ENCODE measurements at places on chromosomes 11 and 22.

GRCh38 chr11:120039039-120039438 lies 98.9 kb downstream of the TRIM29 start:
- DNase-seq = no peak

DNA sequence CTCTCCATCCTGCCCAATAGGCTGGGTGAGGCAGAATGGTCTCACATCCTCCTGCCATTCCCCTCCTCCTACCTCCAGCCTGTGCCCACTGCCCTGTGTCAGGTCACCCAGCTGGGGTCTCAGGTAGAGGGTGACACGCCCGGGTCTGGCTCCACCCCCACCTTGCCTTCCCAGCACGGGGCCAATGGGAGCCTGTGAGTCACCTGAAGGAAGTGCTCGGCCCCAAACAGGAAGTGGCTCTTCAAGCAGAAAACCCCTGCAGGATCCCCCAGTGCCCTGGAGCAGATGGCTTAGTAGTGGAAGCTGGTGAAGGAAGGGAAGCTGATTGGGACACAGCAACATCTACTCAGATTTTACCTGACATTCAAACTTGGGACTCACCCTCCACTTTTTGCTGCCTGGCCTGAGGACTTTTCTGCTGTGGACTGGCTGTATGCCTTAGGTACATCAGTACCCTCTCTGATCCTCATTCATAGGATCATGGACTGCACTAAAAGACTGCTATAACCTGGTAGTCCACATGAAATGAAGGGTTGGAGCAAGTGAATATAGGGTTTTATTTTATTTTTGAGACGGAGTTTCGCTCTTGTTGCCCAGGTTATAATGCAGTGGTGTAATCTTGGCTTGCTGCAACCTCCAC lies 33.4 kb downstream of the GDPD5 start:
- DNase-seq = no peak

DNA sequence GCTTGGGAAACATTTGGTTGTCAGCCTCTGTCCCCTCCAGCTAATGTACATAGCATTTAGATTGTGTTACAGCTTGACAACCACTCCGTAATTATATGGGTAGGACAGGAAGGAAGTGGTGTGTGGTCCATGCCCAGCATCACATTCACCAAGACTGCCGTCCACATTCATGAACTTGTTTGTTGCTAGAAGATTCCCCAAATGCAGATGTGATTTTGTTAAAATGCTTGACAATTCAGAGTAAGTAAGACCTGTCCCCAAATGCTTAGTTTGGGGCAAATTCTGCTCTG lies 1482.7 kb downstream of the TBC1D22A start:
- DNase-seq = no peak

GRCh38 chr11:116099541-116099940 lies 595.3 kb upstream of the CADM1 start:
- DNase-seq = no peak

DNA sequence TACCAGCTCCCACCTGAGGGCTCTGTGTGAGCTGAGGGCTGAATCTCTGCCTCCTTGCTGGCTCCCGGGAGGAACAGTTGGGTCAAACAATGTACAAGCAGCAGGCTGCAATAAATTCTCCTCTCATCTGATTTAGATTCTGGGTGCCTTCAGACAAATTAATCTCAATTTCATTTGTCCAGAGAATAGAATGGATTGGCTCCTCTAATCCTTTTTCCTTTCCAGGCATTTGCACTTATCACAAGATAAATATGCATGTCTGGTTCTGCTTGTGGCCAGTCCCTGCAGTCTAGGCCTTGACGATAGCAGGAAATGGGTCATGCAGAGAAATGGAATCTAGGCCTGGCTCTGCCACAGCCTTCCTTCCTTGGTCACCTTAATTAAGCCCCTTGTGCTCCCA lies 28.7 kb downstream of the UPB1 start:
- DNase-seq = no peak

DNA sequence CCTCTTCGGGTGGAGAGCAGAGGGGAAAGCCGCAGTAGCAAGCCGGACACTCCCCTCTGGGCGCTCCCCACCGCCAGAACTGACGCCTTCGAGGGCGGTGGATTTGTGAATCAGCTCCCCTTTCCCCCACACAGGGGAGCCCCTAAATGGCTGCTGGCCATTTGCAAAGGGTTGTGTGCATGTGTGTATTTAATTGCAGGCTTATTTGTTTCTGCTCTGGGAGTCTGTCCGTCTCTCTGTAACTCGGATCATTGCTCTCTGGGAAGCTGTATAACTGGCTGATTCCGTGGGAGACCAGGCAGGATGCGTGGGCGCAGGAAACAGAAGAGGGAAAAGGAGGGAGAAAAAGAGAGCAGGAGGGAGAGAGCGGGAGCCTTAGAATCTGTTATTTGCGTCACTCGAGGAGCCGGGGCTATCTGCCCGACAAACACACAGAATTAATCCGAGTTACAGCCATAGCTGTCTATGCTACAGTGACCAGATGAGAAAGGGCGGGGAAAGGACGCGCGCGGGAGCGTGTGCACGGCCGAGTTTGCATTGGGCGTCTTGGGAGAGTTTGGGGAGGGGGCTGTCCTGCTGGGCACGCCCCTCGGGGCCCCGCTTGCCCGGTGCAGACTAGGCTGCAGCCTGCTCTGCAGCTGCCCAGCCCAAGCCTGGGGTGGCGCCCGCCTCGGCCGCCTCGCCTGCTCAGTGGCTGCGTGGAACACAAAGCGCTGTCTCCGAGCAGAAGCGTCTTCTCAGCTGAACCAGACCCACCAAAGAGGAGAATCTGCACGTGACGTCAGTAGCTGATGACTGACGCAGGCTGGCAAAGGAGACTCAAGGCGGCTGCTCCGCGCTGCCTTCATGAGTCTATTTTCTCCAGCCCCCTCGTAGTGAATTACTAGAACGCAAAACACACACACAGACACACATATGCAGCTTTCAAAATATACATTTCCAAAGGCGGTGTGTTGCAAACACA lies 105.3 kb upstream of the HSD17B12 start:
- DNase-seq = no peak

GRCh38 chr22:45318168-45318557 lies 8.4 kb downstream of the FAM118A start:
- DNase-seq = no peak

GRCh38 chr22:46076651-46077339 lies 73.5 kb upstream of the PPARA start:
- no peak for DNase-seq

DNA sequence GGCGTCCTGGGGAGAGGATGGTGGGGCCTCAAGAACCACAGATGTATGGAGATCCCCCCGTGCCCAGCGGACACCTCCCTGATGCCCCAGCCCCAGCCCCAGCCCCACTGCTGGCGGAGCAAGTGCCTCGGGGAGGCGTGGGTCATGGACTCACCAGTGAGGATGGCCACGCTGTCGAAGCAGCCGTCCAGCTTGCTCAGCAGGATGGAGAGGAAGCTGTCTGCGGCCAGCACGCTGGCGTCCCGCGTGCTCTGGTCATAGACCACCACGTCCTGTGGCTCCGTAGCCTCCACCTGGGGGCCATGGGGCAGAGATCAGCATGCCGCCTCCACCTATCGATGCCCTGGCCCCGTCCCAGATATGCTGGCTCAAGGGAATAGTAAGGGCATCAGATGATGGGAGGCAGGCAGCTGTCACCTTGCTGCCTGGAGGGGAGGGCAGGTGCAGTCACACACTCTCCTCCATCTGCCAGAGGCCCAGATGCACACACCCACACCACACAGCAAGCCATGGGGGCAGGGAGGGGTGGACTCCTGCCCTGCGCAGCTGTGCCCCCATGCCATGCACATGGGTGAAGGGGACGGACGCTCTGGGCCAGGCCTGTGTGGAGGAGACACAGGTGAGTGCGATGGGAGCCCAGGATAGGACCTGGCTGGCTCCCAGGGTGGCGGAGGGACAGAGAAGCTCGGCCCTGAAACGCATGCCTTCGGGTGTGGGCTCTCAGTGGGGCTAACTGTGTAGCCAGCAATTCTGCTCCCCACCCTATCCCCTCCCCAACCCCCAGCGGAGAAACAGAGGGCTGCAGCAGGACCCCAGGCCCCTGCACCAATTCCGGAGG lies 8.2 kb downstream of the DUSP8 start:
- no peak for DNase-seq

DNA sequence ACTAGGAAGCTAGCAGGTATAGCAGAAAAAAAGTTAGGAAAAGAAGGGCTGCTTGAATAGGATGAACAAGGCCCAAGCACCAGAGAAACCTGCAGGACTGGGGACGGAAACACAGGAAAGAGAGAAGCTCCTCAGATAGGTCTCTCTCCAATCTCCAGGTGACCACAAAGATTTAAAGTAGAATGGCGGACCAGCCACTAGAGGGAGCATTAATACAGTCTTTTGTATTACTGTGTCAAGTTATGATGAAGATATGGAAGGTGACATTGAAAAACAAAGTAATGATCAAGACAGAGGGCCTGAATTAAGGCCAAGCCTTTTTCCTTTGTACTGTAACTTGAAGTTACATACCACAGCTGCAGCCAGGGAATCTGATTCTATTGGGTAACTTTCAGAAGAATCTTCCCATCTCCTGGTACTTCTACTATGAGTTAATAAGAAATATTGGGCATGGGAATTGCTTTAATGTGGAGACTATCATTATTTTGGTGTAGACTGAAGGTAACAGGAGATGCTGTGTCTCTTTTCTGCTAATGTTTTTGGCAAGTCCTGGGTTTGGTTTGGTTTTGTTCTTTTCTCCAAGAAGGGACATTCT lies 33.8 kb downstream of the OR2AG2 start:
- no peak for DNase-seq

DNA sequence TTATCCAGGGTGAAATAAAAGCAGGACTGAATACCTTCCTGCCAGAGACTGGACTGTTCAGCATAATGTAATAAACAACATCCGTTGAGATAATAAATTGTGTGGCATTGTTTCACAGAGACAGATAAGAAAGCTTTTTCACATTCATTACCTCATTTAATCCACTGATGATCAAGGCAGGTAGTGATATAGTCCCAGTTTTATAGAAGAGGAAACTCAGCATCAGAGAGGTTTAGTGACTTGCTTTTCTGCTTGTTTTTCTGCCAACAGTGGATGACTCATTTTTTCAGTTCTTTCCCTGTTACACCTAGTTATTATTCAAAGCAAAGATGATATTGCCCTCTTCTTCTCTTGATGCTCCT lies 4.0 kb downstream of the MYO18B start:
- DNase-seq = no peak

GRCh38 chr11:126992804-126993111 lies 7.8 kb downstream of the KIRREL3 start:
- no peak for DNase-seq

DNA sequence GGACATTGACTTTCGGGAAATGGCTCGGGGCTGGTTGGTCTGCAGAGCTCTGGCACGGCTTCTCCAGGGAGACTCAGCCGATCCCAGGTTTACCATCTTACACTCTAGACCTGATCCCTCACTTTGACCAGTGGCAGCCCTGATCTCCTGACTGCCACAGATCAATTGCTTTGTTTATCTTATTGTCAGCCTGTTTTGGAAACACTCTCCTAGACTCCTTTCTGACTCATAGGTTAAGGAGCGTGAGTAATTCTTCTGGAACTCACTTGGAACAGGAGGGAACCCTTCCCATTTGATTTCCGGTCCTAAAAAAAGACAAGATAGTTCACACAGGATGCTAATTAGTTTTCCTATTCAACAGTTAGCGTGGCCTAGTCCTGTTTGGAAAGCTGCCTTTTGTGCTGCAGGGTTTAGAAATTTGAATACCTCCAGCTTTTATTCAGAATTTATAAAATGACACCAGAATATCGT lies 16.0 kb upstream of the BMAL1 start:
- DNase-seq = no peak

DNA sequence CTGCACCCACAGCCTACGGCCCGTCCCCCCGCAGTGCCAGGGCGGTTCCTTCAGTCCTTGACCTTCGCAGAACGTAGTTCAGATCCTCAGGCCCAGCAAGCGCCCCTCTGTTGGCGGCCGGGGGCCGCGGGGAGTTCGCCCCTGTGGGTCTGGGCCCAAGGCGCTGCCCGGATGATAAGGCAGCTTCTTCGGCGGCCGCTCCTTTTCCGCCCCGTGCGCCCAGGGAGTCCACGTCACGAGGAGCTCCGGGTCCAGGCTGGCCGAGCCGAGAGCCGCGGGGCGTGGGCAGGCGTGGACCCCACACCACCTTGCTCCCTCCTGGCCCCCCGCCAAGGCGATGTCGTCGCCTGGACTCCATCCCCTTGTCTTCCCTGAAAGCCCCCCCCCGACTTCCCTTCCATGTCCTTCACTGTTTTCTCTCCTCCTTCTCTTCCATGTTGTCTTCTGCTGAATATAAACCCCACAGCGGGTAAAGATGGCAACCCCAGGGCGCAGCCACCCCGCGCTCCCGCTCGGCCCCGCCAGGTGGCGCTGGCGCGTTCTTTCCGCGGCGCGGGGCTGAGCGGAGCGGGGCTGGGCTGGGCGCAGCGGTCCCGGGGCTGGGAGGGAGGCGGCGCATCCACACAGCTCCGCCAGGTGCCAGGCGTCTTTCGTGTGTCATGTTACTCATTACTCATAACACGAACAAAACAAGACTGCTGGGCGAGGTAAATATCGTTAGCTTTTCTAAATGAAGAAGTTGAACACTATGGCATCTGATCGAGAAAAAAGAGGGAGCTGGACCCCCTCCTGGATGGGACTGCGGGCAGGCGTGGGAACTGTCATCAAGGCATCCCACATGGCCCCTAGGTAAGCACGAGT lies 321.0 kb downstream of the NTM start:
- no peak for DNase-seq

GRCh38 chr11:16807306-16807705 lies 68.9 kb downstream of the C11orf58 start:
- DNase-seq = no peak

GRCh38 chr11:48025984-48026340 lies 45.6 kb downstream of the PTPRJ start:
- DNase-seq = no peak

- no peak for DNase-seq
These were observed 41.5 kb downstream of the NECTIN1 start for GRCh38 chr11:119687373-119688046.

DNA sequence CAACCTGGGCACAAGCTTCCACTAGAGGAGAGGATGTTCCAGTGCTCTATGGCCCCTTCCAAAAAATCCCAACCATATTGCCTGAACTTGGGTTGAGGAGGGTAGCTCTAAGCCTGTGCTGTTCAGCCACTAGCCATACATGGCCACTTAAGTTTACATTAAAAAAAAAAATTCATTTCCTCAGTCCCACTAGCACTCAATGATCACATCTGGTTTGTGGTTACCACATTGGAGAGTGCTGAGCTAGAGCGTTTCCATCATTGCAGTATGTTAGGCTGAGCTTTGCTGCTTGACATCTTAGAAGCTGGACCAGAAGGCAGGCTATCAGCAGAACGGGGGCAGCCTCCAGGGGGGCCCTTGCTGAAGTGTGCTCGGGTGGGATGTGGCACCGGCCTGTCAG lies 43.5 kb upstream of the CYP2D6 start:
- DNase-seq = no peak

- peak; percentile 48 for DNase-seq
These were observed 5.8 kb downstream of the POLDIP3 start for GRCh38 chr22:42608823-42609361.

GRCh38 chr11:125091247-125091876 lies 20.1 kb downstream of the TMEM218 start:
- DNase-seq = no peak

DNA sequence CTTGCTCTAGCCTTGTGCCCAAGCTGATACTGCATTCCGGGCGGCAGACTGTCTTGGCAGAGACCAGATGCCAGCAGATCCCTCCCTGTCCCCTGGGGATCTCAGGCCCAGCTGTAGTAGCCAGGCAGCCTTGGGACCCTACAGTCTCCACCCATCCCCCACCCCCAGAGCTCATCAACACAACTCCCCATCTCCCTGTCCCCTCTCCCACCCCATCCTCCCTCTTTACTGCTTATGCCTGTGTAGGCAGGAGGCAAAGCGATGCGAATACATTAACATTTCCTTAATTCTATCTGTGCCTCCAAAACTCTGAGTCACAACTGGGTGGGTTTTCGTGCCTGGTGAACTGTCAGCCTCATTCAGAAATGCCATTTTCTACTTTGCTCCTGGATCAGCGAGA lies 547.6 kb downstream of the BUD13 start:
- peak; percentile 61 for DNase-seq
